Motor neuron (in vitro differentiated cells): ENCODE measurements at places on chromosomes 11 and 22. TPM values are rescaled to one million over a fixed set of nuclear protein-coding genes. Genes with fewer than 3 reads are reported as not detected.

GRCh38 chr11:114738954-114739353 lies 60.6 kb downstream of the NXPE2 start:
- peak; percentile 46 for ATAC-seq

DNA sequence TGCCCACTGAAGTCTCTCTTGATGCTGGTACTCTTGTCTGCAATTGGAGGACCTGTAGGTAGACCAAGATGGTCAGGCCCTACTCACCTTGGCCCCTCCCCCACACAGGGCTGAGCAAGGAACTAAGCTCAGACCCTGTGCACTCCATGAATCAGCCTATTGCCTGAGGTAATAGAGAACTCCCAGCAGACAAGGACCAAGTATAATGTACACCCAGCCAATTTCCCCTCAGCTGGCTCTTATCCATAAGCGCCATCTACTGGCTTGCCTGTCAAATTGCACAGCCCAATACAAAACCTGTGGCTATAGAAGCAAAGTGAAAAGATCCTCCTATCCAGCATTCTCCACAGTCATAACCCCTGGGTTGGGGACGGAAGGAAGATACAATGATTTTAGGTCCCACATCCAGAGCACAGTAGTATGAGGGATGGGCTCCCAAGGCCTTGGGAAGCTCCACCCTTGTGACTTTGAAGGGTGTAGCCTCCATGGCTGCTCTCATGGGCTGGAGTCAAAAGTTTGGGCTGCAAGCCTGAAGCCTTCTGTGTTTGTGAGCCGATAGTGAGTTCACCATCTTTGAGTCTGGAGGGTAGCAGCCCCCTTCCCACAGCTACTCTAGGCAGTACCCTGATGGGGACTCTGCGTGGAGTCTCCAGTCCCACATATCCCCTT lies 56.0 kb downstream of the GLYATL2 start:
- peak; percentile 85 for ATAC-seq

DNA sequence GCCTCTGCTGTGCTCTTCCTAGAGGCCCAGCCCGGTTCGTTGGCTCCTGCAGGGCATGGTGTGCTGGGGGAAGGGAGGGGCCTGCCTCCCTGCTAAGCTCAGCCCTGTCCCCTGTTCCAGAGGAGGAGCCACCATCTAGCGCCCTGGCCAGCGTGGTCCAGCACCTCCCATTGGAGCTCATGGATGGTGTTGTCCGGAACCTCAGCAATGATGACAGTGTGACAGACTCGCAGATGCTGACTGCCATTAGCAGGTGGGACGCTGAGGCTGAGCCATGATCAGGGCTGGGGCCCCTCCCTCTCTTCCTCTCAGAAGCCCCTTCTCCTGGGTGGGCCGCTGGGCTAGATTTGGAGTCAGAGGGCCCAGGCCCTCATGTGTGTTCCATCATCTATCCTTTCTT lies 9.1 kb downstream of the USP35 start:
- no peak for ATAC-seq

GRCh38 chr11:47001781-47002181 lies 65.2 kb downstream of the CSTPP1 start:
- ATAC-seq: no peak

GRCh38 chr11:85718126-85718943 lies 32.3 kb upstream of the CCDC89 start:
- no peak for ATAC-seq

DNA sequence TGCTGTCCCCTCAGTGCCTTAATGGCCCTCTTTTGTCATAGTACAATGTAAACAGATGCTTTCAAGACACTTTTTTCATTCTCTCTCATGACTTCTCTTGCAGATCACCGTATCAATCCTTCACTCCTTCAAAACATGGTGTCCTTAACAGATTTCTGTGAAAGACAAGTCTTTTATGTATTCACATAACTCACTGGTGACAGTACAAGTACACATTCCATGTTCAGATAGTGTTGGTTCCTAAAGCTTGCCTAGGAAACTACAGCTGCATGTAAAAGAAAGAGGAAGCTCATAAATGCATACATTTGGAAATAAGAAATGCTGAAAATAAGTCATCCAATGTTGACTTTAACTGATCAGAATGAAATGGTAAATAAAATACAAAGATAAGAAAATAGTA lies 5.0 kb upstream of the OR52E6 start:
- ATAC-seq: no peak

DNA sequence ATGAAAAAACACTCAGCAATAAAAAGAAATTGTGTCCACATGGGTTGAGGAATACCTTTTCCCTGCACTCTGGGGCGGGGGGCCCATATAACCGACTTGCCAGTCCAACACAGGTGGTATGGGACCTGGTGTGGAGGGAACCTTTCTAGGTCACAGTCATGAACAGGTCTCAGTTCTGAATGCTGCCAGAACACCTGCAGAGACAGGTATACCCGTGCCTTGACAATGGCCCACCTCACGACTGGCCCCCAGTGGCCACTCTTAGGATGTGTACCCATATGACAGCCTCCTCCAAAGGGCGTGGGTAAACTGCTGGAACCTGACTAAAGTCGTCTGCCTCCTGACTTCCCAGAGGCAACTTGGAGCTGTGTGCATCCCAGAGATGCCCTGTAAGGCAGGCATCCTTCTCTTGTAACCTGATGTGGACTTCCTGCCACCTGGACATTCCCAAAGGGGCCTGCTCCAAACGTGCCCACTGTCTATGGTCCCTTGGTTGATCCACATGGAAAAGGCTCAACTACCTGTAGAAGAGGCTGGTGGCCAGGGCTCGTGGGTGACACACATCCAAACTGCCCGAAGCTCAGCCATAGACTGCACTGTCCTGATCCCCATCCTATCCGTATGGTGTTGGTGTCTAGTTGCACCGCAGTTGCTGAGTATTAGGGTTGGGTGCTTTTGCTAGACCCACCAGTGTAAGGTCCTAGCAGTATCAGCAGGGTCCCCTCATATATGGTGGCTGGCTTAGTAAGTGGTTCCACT lies 859.3 kb downstream of the BRD1 start:
- no peak for ATAC-seq

- ATAC-seq: peak; percentile 69
These were observed 150.7 kb downstream of the PKNOX2 start for GRCh38 chr11:125315079-125315740.

- ATAC-seq: peak; percentile 56
These were observed 14.8 kb downstream of the KIAA0930 start for GRCh38 chr22:45225732-45226502.

DNA sequence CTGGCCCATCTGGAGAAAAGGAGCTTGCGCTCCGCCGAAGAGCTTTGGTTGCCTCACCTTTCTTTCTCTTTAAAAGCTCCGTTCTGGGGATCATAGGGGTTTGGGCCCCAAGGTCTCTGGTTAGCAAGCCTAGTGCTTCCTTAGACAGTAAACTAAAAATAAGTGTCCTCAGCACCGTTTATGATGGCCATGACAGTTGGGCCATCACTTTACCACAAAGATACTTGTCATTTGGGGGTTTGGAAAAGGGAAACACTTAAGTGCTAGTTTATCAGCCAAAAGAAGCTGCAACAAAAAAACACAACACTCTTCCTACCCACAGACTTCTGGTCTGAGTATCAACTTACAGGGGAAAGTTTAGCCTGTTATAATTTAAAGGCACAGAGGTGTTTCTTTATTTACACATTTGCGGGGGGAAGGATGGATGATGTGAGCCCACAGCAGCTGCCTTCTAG lies 88.4 kb upstream of the CD44 start:
- no peak for ATAC-seq

- ATAC-seq: peak; percentile 29
These were observed 131.9 kb upstream of the MTMR2 start for GRCh38 chr11:96055706-96056387.

- ATAC-seq: no peak
These were observed 27.6 kb upstream of the P2RY2 start for GRCh38 chr11:73190557-73190885.

- ATAC-seq: peak; percentile 31
These were observed 58.3 kb downstream of the TYR start for GRCh38 chr11:89235976-89236375.

GRCh38 chr11:102139081-102139498 lies 28.8 kb downstream of the YAP1 start:
- peak; percentile 26 for ATAC-seq

GRCh38 chr11:101133190-101133589 lies 3.6 kb upstream of the PGR start:
- peak; percentile 60 for ATAC-seq

DNA sequence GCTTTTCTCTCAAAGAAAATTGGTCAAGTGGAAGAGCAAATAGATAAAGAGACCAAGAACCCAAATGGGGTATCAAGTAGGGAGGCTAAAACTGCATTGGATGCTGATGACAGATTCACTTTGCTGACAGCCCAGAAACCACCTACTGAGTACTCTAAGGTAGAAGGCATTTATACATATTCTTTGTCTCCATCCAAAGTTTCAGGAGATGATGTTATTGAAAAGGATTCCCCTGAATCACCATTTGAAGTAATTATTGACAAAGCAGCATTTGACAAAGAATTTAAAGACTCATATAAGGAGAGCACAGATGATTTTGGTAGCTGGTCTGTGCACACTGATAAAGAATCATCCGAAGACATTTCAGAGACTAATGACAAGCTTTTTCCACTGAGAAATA lies 37.7 kb downstream of the RTN3 start:
- ATAC-seq: no peak

DNA sequence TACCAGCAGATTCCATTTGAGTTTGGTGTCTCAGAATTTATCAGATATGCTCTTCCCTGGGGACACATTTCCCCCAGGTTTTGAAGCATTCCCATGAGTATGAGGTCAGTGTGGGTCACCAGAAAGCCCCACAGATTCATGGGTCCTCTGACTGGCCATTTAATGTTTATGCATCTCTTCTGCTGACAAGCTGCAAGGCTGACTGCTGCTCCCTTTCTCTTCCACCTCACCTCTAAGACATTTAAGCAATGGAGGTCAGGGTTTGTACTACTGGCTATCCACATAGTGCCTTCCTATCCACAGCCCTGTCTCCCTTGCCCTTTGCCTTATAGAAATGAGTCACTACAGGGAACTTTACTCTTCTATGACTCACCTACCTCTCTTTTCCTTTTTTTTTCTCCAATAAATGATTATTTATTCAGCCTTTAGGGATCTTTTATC lies 106.0 kb upstream of the TIMP3 start:
- ATAC-seq: peak; percentile 73

GRCh38 chr11:123671534-123671933 lies 17.1 kb upstream of the SCN3B start:
- ATAC-seq: no peak

GRCh38 chr11:1160231-1161101 lies 2.7 kb downstream of the MUC5AC start:
- ATAC-seq: no peak

- ATAC-seq: no peak
These were observed 3.4 kb downstream of the SIK2 start for GRCh38 chr11:111605681-111606080.

- no peak for ATAC-seq
These were observed 6.1 kb downstream of the CARNS1 start for GRCh38 chr11:67421430-67422031.

DNA sequence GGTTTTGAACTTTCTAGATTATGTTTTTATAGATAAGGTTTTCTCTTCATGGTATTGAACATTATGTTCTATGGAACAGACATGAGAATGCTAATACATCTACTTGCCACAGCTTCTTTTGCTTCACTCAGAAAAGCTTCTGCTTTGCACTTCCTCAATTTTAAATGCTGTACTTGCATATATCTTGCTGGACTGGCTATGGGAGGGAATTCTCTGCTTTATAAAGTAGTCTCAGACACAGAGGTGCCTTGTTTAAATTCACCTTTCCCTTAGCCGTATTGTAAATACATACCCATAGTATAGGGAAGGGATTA lies 173.9 kb downstream of the DDX10 start:
- no peak for ATAC-seq

DNA sequence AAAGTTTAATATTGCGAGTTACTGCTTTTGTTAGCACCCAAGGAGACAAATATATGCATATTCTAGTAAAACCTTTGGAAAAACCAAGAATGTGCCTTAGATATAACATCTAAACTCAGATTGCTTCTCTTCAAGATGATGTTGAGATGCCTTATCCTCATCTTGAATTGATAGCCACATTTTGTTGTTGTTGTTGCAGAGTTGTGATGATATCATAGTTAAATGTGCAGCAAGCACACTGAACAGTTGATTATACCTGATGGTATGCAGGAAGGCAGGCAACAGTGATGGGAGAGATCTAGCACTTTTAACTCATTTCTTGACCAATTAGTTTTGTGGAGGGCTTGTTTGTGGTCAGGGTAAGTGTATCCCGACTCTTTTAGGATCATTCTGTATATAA lies 48.0 kb downstream of the KDM2A start:
- ATAC-seq: no peak

DNA sequence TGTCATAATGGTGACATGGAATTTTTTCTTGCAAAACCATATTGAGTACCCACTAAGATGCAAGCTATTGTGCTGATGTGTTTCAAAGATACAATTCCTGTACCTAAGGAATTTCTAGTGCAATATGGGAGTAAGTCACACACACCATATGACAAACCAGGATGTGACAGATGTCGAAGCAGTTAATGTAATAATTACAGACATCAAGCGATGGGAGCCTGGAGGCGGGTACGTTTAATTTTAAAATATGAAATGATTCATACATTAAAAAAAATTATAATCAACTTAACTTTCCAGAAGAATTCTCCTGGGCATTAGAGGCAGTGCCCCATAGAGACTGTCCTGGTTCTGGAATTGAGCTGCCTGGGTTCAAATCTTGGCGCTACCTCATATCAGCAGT lies 6.0 kb downstream of the SYCE3 start:
- ATAC-seq: no peak

DNA sequence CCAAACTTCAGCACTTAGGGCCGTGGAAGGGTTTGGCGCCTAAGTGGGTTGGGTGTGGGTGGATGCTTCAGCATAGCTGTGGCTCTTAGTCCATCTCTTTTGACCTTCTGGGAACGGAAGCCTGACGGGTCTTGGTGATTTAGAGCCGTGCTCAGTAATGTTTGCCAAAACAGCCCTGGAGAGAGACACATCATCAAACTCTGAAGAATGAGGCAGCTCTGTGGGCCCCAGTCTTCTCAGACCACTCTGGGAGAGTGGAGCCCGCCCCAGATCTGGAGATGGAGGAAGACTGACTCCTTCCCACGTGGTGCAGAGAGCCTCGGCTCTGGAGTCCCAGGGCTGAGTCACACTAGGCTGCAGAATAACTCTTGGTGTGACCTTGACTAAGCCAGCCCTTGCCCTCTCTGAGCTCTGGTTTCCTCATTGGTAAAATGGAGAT lies 168.9 kb downstream of the C11orf91 start:
- ATAC-seq: no peak

The MS4A14 gene
- 0.10 TPM in 1 of 2 replicates, not detected in the other for total RNA-seq

The PATZ1 gene
- total RNA-seq: 36.7 and 37.5 TPM in 2 replicates

The RGL4 gene
- total RNA-seq: 0.49 and 0.63 TPM in 2 replicates

The IGSF9B gene
- 1.3 TPM in 2 replicates for total RNA-seq

The PATE4 gene
- total RNA-seq: 0.18 and 2.7 TPM in 2 replicates

The GLB1L3 gene
- 0.21 and 0.27 TPM in 2 replicates for total RNA-seq

The ST14 gene
- total RNA-seq: 0.93 TPM in 1 of 2 replicates, not detected in the other

The SPON1 gene
- total RNA-seq: 0.63 and 1.3 TPM in 2 replicates

The NXPE2 gene
- 0.09 and 0.10 TPM in 2 replicates for total RNA-seq

The DCHS1 gene
- total RNA-seq: 22.7 and 25.0 TPM in 2 replicates

The SLC25A18 gene
- 1.1 and 1.6 TPM in 2 replicates for total RNA-seq

The LUZP2 gene
- 12.0 and 12.6 TPM in 2 replicates for total RNA-seq

The PHLDA2 gene
- 0.37 and 0.52 TPM in 2 replicates for total RNA-seq

The PLAAT4 gene
- 0.41 and 0.58 TPM in 2 replicates for total RNA-seq

The SCGB2A2 gene
- total RNA-seq: not detected in 2 replicates
